ENCODE measurements at places on chromosomes 16 and 17. TPM values are rescaled to one million over a fixed set of nuclear protein-coding genes. Genes with fewer than 3 reads are reported as not detected.
A peak's percentile ranks its signal among the peaks of the same experiment; 100 is the strongest.

- peak; percentile 70 for DNase-seq
Observed at GRCh38 chr17:17098551-17099179, 56.4 kb downstream of the MPRIP start.

- no peak for DNase-seq
Observed at GRCh38 chr16:4769306-4769638, 2.3 kb upstream of the ZNF500 start.

- no peak for DNase-seq
Observed at GRCh38 chr16:75584108-75584507, 17.9 kb downstream of the GABARAPL2 start.

DNA sequence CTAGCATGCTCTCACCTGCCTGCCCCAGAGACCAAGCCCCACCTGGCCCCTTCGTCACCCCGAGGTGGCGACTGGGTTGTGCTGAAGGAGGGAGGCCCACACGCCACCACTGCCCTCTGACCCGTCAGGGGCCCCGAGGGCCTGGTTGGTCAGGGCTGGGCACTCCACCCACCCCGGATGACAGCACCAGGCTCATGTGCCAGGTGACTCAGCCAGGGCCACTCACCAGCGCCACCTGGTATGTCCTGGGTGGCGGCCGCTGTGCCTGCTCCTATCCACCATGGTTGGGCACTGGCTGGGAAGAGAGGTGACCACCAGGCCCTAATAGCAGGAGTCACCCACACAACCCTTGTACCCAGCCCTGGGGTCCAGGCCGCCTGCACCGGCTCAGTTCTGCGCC lies 68.9 kb downstream of the JPH3 start:
- no peak for DNase-seq

DNA sequence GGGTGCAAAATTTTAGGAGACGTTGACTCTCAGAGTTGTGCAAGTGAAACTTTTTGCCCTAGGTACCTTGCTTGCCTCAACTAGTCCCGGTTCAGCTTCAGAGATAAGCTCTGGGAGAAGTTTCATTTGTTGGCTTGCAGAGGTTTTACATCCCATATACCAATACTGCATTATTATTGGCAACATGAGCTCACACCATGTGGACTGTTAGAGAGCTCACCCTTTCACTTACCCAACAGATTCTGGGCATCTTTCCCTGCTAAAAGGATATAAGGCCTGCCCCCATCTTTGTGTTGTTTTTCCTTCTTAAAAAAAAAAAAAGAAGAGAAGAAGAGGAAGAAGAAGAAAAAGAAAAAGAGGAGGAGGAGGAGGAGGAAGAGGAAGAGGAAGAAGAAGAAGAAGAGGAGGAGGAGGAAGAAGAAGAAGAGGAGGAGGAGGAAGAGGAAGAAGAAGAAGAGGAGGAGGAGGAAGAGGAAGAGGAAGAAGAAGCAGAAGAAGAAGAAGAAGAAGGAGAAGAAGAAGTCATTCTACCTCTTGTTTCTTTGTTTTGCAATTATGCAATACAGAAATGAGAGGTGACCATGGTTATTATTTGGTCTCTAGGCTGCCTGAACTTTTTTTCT lies 292.6 kb upstream of the IRX3 start:
- DNase-seq = no peak

- DNase-seq = peak; percentile 72
Observed at GRCh38 chr17:80187515-80187941, 17.7 kb downstream of the CARD14 start.

DNA sequence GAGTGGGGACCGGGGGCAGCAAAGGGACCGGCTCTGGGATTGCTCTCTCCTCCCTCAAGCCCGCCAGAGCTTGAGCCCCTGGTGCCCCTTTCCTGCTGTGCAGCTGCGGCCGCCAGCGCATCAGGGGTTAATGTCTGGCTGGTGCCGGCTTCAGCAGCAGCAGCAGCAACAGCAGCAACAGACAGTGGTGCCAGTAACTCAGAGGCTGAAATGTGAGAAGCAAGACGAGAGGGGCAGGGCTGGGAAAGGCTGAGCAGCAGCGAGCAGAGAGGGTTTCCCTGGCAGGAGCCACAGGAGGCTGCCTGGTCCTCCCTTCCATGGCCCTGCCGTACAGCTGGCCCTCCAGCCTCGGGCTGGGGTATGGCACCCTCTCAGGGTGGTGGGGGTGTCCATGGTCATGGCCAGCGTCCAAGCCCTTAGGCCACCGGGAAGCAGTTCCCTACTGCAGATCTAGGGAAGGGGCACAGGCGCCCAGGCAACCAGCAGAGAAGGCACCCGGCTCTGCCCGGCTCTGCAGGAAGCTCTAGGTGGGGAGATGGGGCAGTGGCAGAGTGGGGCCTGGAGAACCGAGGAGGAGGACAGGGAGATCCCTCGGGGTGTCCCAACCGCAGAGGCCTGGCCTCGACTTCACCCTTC lies 21.1 kb upstream of the TFAP4 start:
- peak; percentile 64 for DNase-seq

DNA sequence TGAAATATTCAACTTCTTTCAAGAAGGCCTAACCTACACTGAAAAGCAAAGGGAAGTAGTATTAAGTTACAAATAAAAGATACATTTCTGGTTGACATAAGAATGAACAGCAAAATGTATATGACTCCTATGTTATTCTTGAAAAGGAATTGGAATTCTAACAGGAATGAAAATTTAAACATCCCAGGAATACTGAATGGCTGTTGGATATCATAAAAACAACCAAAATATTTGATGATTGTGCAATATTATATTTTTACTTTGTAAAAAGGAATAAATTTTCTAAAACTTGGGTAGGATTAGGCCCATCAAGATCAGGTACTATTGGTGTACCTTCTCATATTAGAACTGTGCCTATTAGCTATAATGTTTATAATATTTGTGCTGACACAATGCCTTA lies 50.0 kb downstream of the CYB5B start:
- DNase-seq = no peak

DNA sequence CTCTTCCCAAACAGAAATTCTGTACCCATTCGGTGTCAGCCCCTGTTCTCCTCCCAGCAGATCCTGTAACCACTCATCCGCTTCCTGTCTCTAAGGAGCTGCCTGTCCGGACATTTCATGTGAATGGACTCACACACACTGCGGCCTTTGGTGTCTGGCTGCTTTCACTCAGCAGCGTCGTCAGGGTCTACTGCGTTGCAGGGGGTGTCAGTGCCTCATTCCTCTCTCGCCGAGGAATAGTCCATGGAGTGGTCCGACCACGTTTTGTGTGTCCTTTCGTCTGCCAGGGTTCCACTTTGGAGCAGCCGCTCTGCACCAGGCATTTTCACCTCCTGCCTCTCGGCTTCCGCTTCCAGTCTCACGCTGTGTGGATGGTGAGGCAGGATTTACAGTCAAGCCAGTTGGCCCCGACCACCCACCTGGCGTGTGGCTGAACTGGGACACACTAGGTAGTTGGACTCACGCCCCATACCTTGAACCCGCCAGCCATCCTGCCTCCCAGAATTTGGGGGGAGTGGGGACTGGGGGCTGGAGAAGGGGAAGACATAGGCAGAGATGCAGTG lies 188.2 kb upstream of the CIBAR2 start:
- no peak for DNase-seq

DNA sequence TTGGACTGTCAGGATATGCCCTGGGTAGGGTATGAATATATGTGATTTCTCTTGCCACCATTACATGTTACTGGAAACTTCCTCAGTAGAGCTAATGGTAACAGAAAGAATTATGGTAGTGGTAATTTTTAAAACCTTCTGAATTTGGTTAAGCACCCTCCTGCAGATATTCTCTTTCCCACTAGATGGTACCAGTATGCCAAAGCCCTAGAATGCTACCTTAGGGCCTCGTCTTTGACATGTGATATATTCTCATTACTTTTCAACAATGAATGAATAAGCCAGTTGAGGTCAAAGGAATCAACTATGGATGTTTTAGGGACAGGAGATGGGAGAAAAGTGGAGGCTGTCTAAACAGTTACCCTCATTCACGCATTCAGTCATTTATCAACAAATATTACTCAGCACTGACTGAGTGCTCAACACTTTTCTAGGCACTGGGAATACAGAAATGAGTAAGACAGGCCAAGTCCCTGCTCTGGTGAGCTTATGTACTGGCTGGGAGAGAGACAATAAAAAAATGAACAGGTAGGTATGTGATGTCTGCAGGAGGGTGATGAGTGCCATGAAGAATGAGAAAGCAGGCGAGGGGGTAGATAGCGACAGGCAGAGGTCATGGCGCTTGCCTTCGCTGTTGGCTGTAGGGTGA lies 14.7 kb downstream of the CDH13 start:
- DNase-seq = no peak

GRCh38 chr16:21642861-21643260 lies 9.5 kb downstream of the IGSF6 start:
- DNase-seq = no peak

GRCh38 chr17:52995147-52995546 lies 827.6 kb upstream of the KIF2B start:
- no peak for DNase-seq

DNA sequence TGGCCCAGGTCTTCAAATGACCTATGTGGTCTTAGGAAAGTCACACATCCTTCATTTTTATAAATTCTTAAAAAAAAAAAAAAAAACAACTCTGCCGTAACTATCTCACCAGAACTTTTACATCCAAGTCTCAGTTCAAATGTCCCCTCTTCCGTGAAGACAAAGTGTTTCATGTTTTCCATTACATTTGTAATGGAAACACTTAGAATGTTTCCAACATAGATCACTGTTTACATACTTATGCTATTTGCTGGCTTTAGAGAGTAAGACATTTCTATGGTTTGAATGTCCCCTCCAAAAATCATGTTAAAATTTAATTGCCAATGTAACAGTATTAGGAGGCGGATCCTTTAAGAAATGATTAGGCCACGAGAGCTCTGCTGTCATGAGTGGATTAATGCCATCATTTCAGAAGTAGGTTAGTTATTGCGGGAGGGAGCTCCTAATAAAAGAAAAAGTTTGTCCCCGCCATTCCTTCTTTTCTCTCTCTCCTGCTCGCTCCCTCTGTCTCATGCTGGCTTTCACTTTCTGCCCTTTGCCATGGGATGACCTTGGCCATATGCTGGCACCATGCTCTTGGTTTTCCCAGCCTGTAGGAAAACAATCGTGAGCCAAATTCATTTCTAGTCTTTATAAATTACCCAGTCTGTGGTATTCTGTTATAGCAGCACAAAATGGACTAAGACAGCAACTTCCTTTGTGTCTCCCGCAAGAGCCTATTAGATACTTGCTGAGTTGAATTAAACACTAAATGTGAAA lies 887.8 kb upstream of the SOX9 start:
- DNase-seq = no peak

- DNase-seq = no peak
Observed at GRCh38 chr16:51755039-51755501, 604.0 kb upstream of the SALL1 start.

GRCh38 chr17:74235911-74236371 lies 22.6 kb downstream of the TTYH2 start:
- DNase-seq = no peak

- no peak for DNase-seq
Observed at GRCh38 chr16:2820836-2821486, 3.9 kb downstream of the PRSS21 start.

- DNase-seq = no peak
Observed at GRCh38 chr16:1745181-1745899, 26.0 kb downstream of the NME3 start.

GRCh38 chr17:16585796-16586195 lies 16.8 kb upstream of the ZNF287 start:
- no peak for DNase-seq

DNA sequence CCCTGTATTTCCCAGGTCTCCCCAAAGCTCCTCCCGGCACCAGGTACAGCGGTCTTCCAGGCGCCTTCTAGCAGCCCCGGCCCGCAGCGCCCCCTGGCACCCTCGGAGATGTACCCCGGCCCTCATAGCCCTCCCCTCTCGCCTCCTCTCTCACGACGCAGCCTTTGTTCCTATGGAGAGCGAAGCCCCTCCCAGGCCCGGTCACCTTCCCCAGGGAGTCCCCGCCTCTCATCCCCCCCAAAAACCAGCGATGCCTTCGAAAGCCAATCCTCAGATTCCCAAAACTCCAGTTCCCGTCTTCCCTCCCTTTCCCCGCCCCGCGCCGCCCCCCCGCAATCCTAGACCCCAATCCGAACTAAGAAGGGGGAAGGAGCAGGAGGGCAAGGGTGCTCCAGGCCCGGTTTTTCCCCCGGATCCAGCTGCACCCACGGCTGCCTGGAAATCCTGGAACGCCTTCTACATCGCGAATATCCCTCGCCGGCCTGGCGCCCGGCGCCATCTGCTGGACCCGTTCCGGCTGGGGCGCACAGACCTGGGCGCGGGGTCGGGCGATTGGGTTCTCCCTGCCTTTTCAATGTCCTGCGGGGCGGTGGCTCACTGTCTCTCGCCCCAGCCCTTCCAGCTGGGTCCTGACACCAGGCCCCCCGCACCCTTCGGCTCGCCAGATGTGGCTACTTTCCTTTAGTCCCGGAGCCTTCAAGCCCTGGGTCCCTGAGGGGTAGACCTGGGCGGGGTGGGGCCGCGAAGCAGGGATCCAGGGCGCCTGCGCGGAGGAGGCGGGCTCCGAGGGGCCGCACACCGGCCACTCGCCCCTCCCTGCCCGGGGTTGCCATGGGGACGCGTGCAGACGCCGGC lies at the start of gene DNAH2:
Gene DNAH2, plus strand, starts transcription at position 844 of the 855 bp plus-strand sequence. CDS start 1,991 bp downstream, outside the sequence.
- peak; percentile 82 for DNase-seq

DNA sequence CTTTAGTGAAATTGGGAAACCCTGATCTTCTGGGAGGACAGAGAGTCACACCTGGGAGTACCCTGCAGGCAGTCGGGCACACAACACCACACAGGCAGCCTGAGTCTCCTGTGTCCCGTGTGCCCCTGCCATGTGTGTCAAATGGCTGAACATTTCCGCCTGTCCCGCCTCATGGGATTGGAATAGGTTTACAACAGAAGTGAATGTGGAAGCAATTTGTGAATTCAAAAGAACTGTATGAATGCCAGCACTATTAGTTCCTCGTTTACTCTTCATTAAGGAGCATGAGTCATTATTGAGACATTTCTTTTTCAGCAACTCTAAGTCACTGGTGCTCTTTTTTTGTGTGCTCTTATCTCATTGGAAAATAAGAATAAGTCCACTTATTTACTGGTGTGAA lies 226.5 kb downstream of the PMP22 start:
- DNase-seq = no peak

- no peak for DNase-seq
Observed at GRCh38 chr17:29327412-29327811, 33.5 kb upstream of the NUFIP2 start.

GRCh38 chr16:77112746-77113145 lies 78.2 kb upstream of the MON1B start:
- no peak for DNase-seq

The CDH1 gene
- not detected for total RNA-seq

The IQCK gene
- 9.0 TPM for total RNA-seq

The HSD17B1 gene
- 1.3 TPM for total RNA-seq

The CD300LG gene
- total RNA-seq = 10.8 TPM

The C17orf78 gene
- not detected for total RNA-seq

The ANKRD40CL gene
- not detected for total RNA-seq

The PRSS33 gene
- total RNA-seq = not detected

The VAT1L gene
- total RNA-seq = 11.0 TPM

The PIEZO1 gene
- total RNA-seq = 18.2 TPM

The VWA3A gene
- 0.60 TPM for total RNA-seq

Measured in heart left ventricle (tissue), 16 donors.